Inflammatory macrophage treated with lipopolysaccharide for 1 hour (primary cell): ENCODE measurements at places on chromosomes 7 and 10.

DNA sequence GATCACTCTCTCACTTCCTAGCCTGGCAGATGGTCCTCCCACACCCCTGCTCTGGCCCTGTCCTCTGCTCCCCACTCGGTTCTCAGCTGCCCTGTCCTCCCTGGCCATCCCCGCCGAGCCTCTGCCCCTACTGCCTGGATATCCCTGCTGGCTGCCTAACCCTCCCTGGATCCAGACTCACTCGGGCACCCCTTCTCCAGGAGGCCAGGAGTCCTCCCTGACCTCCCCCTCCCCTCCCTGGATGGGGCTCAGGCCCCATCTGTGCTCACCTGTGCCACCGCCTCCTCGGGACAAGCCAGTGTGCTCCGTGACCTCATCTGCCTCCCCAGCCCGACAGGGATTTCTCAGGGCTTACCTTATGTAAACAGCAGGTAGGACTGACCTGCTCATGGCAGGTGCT lies 406.1 kb downstream of the TCERG1L start:
- DNase-seq, result no peak

DNA sequence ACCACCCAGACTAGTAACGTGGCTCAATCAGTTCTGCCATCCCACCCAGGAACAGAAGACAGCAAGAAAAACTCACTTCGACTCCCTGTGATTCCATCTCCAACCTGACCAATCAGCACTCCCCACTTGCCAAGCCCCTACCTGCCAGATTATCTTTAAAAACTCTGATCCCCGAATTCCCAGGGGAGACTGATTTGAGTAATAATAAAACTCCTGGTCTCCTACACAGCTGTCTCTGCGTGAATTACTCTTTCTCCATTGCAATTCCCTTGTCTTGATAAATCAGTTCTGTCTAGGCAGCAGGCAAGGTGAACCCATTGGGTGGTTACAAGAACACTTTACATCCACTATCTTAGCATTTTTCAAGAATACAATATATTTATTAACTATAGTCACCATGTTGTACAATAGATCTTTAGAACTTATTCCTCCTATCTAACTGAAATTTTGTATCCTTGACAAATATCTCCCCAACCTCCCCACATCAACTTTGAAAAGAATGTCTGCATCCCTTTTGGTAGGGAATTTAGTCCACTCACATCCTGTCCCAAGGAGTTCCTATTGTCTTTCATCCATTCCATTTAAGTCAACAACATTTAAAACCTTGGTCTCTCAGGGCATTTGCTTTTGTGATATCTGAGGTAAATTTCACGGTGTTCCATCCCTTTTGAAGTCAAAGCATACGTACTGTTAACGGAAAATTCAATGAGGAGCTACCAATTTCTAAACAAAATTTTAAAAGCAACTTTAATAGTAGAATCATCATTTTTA lies 163.7 kb downstream of the MACC1 start:
- no peak for DNase-seq

DNA sequence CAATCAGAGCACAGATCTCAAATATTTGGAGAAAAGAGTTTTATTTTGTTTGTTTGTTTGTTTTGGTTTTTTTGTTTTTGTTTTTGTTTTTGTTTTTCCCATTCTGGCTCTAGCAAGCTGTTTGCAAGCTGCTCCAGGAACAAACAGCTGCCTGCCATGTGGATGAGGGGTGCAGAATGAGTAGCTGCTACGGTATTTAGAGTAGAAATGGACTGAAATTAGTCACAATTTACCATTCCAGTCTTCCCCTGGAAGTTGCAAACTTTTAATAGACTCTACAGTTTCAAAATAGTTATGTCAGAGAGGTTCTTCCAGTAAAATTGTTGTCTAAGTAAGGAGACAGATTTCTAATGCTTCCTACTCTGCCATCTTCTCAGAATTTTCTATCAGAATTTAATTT lies 27.1 kb upstream of the TAS2R16 start:
- no peak for DNase-seq

DNA sequence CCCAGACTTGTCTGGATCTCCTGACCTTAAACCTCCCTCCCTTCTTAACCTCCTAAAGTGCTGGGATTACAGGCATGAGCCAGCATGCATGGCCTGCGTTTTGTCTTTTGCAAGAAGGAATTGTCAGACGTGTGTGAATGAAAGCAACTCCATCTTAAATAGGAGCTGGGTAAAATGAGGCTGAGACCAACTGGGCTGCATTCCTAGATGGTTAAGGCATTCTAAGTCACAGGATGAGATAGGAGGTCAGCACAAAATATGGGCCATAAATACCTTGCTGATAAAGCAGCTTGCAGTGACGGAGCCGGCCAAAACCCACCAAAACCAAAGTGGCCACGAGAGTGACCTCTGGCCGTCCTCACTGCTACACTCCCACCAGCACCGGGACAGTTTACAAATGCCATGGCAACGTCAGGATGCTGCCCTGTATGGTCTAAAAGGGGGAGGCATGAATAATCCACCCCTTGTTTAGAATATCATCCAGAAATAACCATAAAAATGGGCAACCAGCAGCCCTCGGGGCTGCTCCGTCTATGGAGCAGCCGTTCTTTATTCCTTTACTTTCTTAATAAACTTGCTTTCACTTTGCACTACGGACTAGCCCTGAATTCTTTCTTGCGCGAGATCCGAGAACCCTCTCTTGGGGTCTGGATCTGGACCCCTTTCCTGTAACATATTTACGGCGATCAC lies 41.2 kb upstream of the SDK1 start:
- DNase-seq, result no peak

DNA sequence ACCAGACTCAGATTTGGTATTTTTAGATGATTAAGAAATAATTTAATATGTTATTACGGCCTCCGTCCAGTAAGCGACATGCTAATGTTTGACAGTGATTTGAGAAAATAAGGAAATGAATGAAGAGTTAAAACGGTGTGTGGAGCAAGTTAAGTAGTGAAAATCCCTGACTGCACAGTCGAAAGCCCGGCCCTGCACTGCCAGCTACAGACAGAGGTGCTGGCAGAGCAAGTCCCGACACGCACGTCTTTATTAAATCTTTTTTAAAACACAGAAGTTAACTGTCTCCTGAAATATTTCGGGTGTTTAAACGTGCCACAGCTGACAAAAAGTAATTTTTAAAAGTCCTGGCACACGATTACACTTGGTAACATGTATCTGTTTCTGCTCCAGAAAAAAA lies 293.4 kb upstream of the RNF32 start:
- DNase-seq, result no peak

- DNase-seq, result no peak
Observed at GRCh38 chr7:27251136-27251651, 8.6 kb downstream of the EVX1 start.

- DNase-seq, result no peak
Observed at GRCh38 chr7:136693166-136694119, 175.0 kb upstream of the CHRM2 start.

- DNase-seq, result peak; percentile 41
Observed at GRCh38 chr7:150378115-150378852, 846 bp upstream of the ZNF775 start.

DNA sequence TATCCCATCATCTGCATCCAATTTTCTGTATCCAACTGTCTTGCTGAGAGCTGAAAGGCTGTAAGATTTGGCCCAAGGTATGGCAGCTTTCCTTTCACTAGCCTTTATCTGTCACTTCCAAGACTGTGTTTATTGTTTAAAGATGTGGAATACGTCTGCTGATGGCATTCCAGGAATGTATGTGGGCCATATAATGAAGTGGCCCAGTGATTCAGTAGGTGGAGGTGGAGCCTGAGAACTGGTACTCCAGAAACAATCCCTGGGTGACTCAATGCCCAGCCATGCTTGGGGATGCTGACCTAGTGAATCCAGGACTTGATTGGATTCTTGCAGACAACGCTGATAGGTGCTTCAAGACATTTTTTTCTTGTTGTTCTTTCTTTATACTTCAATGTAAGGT lies 13.5 kb downstream of the NEUROD6 start:
- DNase-seq, result no peak

- no peak for DNase-seq
Observed at GRCh38 chr7:73449422-73449821, 15.8 kb downstream of the FZD9 start.

DNA sequence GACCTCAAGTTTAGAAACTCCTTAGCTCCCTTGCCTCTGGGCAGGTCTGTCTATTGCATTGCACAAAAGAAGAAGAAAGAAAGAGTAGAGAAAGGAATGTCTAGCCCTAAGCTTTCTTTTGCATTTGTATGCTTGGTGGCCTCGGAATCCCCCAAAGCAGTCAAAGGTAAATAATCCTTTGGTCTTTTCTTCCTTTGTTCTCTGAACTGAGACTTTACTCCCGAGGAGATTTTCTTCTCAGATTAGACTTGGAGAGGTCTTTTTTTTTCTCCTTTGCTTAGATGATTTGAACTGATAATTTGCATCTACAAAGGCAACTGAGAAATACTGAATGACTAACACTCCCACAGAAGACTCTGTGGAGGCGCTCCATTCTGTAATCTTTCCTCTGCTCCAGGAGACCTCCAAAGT lies 93.2 kb downstream of the AKR1D1 start:
- no peak for DNase-seq

GRCh38 chr7:87148332-87148955 lies 3.8 kb upstream of the DMTF1 start:
- no peak for DNase-seq

GRCh38 chr10:8438603-8439002 lies 384.1 kb downstream of the GATA3 start:
- no peak for DNase-seq

- no peak for DNase-seq
Observed at GRCh38 chr7:107666790-107667189, 6.2 kb downstream of the SLC26A4 start.

DNA sequence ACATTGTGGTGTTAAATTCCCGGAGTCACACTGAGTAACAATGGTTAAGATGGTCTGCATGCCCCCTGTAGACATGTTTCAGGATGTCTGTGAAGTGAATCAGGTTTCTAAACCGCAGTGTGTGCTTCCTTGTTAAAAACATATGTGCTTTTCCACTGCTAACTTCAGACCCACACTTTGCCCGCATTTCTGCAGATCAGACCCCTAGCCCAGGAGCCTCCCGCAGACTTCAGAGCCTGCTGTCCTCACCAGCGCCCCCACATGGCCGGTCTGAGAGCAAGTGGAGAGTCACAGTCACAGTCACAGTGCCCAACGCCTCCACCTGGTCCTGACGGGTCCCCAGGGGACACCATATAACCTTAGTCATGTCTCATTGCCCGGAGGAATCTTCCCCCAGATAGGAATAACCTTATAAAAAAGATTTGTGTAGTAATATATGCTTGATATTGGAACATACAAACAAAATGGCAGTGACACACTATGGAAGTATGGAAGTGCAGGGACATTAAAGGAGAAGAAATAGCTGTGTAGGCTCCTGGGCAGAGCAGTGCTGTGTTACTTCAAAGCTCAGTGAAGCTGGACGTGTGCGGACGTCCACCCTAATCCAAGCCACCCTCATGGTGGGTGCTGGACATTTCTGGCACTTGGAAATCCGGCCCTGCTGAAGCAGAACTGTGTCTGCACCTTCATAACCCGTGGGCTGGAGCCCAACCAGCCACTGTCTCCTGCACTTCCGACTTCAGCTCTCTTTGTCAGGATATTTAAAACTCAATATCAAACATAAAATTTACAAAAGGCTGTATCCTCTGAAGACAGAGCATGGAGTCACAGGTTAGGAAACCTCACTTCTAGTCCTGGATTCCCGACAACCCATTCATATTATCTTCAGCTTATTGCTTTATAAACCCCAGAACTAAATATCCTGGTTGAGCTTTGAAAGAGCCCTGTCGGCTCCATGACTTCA lies 29.0 kb downstream of the GSTO2 start:
- DNase-seq, result no peak

DNA sequence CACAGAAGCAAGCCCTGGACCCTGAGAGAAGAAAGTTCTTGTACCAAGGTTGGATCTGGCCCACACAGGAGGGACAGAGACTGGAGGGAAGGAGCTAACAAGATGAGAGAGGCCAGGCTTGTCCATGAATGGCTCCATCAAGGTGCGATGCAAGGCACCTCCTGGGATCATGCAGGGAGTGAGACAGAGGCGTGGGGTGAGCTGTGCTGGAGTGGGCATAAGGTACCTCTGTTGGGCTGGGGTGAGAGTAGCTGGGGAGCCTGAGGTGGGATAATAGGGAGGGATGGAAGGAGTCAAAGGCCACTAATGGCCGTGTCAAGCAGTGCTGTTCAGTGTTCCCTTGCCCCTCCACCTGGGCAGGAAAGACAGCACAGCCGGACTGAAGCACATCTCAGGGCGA lies 9.9 kb downstream of the TMEM72 start:
- no peak for DNase-seq

DNA sequence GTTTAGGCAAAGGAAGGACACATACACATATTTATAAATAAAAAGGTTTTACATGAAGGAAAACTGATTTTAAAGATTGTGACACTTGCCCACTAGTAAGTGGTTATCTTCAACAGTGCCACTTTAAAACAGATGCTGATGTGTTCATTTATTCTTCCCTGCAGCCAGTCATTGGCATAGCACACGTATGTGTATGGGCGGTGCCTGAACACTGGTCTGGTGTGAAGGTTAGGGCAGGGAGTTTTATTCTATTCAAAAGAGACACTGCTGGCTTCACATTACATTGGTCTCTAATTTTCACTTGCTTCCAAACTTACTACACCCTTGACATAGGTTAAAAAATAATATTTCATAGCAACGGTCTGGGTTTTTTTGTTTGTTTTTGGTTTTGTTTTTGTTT lies 57.9 kb downstream of the NOD1 start:
- DNase-seq, result no peak

DNA sequence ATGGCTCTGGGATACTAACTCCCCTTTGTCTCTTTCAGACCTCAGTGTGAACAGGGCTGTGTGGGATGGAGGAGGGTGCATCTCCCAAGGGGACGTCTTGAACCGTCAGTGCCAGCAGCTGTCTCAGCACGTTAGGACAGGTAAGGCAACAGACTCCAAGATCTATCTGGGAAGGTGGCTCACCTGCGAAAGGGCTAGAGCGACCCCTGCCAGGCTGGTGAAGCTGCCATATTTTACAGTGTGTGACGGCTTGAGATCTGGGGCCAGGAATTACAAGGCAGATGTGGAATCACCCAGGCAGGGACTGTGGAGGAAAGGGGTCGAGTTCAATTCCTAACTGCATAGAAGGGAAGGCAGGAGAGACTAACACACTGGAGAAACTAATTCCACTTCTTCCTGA lies 11.2 kb downstream of the MUC17 start:
- no peak for DNase-seq

GRCh38 chr10:95835911-95836310 lies 71.9 kb upstream of the CC2D2B start:
- DNase-seq, result no peak

DNA sequence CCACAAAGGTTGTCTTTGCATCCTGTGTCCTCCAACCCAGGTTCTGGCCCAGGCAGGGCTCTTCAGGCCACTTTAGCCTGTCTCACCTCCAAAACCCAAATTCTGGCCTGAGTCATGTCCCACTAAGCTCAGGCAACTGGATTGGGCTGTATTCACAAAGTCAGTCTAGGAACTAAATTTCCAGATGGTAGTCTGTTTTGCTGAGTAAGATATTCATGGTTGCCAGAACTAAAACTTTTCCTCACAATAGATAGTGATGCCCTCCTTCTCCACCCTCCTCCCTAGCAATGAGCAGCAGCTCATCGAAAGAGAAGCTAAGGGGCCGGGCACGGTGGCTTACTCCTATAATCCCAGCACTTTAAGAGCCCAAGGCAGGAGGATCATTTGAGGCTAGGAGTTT lies 2.9 kb upstream of the ZNF713 start:
- no peak for DNase-seq

- DNase-seq, result no peak
Observed at GRCh38 chr10:126122881-126123280, 226.5 kb downstream of the FANK1 start.
